ENCODE measurements at places on chromosomes 4 and X.
A peak's percentile ranks its signal among the peaks of the same experiment; 100 is the strongest.

DNA sequence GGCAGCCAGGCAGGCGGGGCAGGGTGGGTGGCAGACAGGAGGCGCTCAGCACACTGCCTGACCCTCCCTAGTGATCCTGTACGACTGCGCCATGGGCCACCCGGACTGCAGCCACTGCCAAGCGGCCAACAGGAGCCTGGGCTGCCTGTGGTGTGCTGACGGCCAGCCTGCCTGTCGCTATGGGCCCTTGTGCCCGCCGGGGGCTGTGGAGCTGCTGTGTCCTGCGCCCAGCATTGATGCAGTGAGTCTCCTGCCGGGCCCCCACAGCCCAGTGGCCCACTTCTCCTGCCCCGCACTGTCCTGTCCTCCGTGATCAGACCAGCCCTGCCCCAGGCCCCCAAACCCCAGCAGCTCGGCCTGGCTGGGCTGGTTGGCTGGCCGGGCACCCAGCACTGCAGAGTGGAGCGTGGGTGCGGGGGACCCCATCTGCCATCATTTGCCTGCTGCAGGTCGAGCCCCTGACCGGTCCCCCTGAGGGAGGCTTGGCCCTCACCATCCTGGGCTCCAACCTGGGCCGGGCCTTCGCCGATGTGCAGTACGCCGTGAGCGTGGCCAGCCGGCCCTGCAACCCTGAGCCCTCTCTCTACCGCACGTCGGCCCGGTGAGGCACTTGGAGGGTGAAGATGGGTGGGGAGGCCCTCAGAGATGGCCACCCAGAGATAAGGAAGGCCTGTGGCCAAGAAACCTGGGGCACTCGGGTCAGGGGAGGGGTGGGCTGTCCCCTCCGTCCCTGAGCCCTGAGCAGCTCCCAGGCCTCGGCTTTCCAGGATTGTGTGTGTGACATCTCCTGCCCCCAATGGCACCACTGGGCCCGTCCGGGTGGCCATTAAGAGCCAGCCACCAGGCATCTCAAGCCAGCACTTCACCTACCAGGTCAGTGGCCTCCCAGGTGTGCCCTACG lies 7.6 kb downstream of the PLXNB3 start:
- DNase-seq: no peak

DNA sequence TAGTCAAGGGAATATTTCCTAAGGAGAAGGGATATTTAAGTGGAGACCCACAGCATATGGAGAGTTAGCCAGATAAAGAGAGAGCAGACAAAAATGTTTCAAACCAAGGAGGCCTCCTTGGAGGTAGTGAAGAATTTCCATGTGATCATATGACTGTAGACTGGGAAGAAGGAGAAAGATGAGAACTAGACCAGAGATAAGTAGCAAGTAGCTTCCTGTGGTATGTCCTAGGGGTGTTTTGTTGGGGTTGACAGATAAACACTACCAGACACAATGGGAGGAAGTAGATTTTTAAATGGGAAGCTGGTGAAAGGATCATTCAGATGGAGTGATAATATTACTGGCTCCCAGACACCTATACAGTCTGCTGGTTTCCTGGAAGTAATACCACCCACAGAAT lies 13.6 kb downstream of the SYAP1 start:
- no peak for DNase-seq

GRCh38 chr4:11769434-11769833 lies 340.7 kb upstream of the HS3ST1 start:
- DNase-seq: no peak

GRCh38 chr4:81498551-81499099 lies 26.9 kb upstream of the RASGEF1B start:
- no peak for DNase-seq

DNA sequence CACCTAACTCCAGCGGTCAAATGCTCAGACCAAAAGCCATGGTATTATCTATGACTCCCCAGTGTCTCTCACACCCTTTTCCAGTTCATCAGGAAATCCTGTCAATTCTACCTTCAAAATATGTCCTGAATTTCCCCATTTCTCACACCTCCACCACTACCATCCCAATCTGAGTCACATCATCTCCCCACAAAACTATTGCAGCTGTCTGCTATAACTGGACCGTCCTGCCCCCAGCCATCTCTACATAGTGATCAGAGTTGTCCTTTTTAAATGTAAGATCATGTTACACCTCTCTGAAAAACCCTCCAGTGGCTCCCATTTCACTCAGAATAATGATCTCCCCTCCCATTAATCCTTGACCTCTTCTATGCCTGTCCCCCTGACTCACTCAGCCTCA lies 6.8 kb upstream of the ODAPH start:
- no peak for DNase-seq

GRCh38 chrX:136656361-136656964 lies 8.5 kb downstream of the CD40LG start:
- DNase-seq: no peak

DNA sequence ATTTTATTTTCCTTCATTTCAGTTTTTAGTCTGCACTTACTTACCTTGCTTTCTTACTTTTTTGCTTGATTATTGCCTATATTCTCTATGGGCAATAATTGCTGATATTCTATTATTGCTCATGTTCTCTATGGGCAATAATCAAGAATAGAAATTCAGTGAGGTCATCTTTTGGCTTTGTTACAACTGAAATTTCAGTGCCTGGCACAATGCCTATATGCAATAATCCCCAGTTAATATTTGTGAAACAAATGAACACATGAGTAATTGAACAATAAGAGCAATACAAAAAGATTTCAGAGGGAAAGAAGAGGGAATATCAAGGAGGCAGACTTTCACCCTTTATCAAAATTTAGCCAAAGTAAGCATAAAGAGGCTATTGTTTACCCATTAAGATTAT lies 48.6 kb upstream of the ARSJ start:
- no peak for DNase-seq

GRCh38 chr4:109589605-109590004 lies 29.6 kb downstream of the MCUB start:
- no peak for DNase-seq

GRCh38 chrX:14616836-14617235 lies 87.5 kb downstream of the GLRA2 start:
- no peak for DNase-seq

GRCh38 chr4:2800691-2801596 lies 8.1 kb downstream of the SH3BP2 start:
- DNase-seq: no peak

GRCh38 chr4:129583868-129584267 lies 487.9 kb downstream of the C4orf33 start:
- DNase-seq: no peak

DNA sequence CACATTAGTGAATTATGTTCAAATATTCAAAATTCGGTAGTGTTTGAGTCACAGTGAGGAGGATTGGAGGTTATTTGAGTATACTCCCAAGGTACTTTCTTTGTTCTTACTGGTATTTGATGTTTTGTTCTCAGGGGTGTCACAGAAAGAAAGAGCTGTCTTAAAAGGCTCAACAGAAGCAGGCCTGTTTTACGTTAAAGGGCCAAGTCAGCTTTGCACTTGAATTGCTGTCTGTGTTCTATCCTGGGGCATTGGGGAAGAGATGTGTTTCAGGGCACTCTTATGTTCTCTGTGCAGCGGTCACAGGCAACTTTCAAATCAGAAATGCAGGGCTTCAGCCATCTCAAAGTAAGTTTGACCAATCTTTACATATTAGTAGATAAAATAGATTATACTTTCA lies 1113.1 kb upstream of the LCORL start:
- DNase-seq: no peak

- DNase-seq: no peak
Observed at GRCh38 chrX:337331-337831, 18.8 kb upstream of the GTPBP6 start.

- no peak for DNase-seq
Observed at GRCh38 chr4:163673848-163674697, 179.6 kb downstream of the TMA16 start.

DNA sequence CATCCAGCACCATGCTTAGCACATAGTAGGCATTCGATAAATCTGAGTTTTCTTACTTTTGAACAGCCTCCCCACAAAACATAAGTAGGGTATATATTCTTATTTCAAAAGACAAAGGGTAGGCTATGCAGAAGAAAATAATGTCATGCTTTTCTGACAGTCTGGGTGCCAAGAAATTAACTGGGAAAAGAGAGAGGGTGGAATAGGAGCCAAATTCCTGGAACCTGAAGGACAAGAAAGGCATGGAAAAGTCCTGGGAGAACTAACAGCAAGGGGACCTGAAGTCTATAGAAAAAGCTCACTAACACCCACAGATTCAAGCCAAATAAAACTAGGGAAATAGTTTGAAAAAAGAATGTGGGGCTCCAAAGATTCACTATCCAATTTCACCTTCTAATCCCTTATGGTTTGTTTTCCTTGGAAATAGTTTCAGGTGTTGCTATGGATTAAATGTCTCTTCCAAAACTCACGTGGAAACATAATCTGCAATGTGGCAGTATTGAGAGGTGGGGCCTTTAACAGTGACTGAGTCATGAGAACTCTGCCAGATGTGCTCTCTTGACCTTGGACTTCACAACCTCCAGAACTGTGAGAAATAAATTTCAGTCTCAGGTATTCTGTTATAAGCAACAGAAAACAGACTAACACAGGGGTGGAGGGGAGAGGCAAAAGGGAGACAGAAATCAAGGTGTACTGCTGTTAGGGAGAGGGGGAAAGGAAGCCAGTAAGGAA lies 173.3 kb upstream of the ARHGEF9 start:
- DNase-seq: no peak

DNA sequence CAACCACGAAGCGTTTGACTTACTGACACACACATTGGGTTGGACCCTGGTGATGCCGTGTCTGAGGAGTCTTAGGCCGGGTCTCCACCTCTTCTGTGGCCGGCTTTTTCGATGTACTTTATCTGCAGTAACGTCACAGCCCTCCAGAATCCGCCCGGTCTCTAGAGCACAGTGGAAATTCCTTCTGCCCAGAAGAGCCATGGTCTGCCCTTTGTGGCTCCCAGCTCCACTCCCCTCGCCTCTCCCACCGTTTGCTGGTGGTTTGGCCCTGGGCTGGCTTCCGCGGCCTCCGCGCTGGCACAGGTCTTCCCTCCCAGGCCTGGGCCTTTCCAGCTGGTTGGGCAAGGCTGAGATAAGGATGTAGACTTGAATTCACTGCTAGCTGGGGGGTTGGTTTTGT lies 4.3 kb downstream of the MAEA start:
- no peak for DNase-seq

- no peak for DNase-seq
Observed at GRCh38 chr4:100790836-100791615, 273.2 kb upstream of the EMCN start.

DNA sequence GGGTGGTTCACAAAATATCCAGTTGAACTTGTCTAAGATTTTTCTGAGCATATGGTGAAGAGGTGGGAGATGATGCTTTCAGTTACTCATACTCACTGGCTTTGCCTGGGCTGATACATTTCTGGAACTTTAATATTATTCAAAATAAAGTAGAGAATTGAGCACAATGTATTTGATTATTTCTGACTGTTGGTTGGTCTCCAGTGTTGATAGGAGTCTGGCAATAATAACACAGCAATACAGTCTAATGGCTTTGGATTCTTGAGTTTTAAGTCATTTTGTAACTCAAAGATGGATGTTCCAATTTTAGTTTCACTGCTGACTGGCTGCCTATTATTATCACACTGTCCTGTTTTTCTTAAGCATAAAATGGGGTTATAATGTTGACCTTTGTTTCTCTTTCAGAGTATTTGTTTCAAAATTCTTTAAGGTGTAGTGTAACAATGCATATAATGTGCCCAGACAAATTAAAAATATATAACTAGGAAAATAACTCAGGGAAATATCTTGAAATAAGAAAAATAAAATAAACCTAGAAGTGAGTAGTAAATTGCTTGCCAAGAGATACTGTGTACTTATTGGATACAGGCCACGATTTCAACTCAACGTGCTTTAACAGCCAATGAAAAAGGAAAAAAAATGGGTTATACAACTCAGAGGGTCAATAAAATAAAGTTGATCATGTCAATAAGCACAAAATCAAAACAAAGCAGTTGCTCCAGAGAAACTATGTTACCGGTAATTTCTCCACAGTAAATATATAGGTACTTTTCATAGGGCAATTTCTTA lies 99.0 kb downstream of the ARSJ start:
- no peak for DNase-seq

DNA sequence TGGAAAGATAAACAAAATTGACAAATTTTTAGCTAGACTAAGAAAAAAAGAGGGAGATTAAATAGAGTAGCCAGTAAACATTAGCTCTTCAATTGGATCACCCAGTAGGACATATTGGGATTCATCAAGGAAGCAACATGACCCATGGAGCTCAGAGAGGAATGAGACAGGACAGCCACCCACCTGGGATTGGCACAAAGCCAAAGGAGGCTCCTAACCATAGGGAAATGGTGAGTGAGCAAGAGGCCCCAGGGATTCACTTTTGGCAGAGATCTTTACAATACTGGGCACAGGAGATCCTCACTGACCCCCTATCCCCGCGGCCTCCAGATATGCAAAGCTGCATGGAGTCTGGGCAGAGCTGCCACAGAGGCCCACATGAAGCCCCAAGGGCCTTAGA lies 34.8 kb upstream of the CXCL6 start:
- no peak for DNase-seq

- DNase-seq: peak; percentile 27
Observed at GRCh38 chrX:54182194-54182863, 725 bp downstream of the FAM120C start.

DNA sequence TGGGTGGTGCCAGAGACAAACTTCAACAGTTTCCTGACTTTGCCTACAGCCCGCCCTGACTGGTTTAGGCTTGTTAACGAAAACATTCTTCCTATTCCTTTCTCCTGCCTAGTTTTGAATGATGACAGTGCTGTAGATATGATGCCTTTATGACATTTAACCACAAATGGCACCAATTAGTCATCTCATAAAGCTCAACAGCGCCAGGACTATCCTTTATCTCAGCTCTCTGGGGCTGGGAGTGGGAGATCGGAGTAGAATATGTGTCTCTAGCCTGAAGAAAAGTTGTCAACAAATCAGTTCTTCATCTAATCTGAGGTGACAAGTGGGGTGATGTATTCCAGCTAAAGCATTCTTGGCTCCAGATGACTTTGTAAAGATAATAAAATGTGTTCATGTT lies 64.6 kb upstream of the SH3RF1 start:
- no peak for DNase-seq

DNA sequence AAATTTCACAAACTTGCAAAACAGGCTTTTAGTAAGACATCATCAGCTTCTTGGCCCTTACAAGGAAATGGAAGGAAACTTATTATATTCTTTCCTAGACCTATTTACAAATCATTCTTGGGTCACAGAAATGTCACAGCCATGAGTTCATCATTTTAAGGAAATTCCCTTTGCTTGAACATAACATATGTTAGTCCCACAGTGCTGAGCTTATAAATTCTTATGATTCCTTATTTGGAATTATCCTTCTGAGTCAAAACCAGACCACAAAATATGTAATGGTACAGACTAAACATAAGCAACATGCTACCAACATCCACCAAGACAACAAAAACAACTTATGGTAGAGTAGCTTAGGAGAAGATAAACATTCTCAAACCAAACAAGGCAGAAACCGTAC lies 236.9 kb upstream of the CTSO start:
- DNase-seq: no peak

- no peak for DNase-seq
Observed at GRCh38 chrX:22357621-22358020, 84.9 kb downstream of the CBLL2 start.

DNA sequence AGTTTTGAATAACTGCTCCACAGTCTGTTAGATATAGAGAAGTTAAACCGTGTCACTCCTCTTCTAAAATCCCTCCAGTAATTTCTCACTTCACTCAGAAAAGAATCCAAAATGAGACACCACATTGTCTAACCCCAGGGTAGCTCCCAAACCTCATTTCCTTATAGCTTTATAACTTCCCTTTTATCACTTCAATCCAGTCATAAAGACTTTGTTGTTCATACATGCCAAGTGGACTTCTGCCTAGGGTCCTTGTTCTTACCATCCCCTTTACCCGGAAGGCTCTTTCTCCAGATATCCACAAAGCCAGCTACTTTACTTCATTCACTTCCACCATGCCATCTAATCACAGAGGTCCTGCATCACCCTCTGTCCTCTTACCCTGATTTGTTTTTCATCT lies 156.2 kb downstream of the GABRB1 start:
- DNase-seq: no peak
